ENCODE measurements at places on chromosomes 16 and 17.

- no peak for DNase-seq
Measured at GRCh38 chr16:81514041-81514559, 69.5 kb downstream of the CMIP start.

GRCh38 chr16:81099958-81100357 is 3.8 kb upstream of the GCSH start:
- no peak for DNase-seq

DNA sequence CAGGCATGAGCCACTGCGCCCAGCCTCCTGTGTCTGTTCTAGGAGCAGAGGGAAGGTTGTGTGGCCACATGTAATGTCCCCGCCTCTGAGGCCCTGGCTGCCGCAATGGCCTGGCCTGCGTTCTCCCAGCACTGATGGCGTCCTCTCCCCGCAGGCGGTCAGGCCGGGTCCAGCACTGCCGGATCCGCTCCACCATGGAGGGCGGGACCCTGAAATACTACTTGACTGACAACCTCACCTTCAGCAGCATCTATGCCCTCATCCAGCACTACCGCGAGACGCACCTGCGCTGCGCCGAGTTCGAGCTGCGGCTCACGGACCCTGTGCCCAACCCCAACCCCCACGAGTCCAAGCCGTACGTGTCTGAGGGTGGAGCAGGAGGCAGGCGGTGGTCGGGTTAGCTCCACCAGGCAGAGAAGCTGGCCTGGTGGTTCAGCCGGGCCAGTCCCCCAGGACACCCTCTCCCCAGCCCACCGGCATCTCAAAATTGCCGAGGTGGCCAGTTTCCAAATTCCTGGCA is 100.8 kb downstream of the SDR42E1 start:
- no peak for DNase-seq

GRCh38 chr17:34358631-34359030 is 2.4 kb downstream of the CCL13 start:
- no peak for DNase-seq

GRCh38 chr16:15950161-15950854 is 892 bp downstream of the ABCC1 start:
- peak; percentile 49 for DNase-seq

- peak; percentile 73 for DNase-seq
Measured at GRCh38 chr17:49995055-49995738, at the start of gene DLX3. DLX3 (minus strand) TSS chr17:49995224; CDS start chr17:49994998, 226 bp downstream.

DNA sequence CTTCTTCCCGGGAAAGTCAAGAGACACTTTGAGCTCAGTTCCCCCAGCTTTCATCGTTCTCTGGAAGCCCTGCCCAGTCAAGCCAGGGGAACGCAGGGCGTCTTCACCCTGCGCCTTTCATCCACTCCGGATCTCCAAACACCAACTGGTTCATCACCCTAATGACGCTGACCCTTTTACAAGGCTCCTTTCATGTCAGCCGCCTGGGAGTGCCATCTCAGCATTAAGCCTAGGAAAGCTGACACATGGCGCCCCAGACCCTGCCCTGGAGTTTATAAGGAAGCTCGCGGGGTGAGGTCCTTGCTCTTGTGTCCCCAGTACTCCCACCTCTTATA is 594 bp upstream of the DNAJC7 start:
- no peak for DNase-seq

- no peak for DNase-seq
Measured at GRCh38 chr17:17553217-17554195, 38.0 kb downstream of the PEMT start.

DNA sequence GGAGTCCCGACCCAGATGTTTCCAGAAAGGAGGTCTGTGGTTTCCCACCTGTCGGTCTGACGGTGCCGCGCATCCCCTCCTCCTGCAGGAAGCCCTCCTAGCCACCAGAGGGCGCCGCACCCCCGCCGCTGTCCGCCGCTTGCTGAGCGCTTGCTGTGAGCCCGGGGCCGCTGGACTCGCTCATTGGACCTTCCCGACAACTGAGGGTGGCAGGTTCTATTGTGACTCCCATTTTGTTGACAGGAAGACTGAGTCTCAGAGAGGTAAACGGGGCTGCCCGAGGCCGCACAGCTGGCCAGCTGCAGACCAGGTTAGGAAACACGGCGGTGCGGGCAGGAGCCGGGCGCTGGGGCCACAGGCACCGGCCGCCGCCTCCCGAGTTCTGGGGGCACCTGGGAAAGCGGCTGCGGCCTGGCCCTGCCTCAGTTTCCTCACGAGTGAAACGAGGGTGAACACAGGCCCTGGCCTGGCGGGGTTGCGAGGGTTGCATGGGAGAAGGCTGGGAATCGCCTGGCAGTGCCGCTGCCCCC is 191.1 kb upstream of the CIBAR2 start:
- peak; percentile 16 for DNase-seq
